ENCODE measurements at places on chromosomes 1 and 21. TPM values are rescaled to one million over a fixed set of nuclear protein-coding genes. Genes with fewer than 3 reads are reported as not detected.

Gene CD1D
- 0.86 TPM for total RNA-seq

Gene ICOSLG
- 5.6 TPM for total RNA-seq

Gene CEP85
- total RNA-seq = 19.9 TPM

Gene INAVA
- 175 TPM for total RNA-seq

Gene NR0B2
- total RNA-seq = 0.32 TPM

Gene ZMYND12
- 0.83 TPM for total RNA-seq

Gene AVPR1B
- total RNA-seq = not detected

Gene KCNJ15
- 34.8 TPM for total RNA-seq

Gene URB2
- 25.2 TPM for total RNA-seq

GRCh38 chr1:86436041-86436440 is 12.1 kb downstream of the CLCA2 start:
- no peak for DNase-seq

DNA sequence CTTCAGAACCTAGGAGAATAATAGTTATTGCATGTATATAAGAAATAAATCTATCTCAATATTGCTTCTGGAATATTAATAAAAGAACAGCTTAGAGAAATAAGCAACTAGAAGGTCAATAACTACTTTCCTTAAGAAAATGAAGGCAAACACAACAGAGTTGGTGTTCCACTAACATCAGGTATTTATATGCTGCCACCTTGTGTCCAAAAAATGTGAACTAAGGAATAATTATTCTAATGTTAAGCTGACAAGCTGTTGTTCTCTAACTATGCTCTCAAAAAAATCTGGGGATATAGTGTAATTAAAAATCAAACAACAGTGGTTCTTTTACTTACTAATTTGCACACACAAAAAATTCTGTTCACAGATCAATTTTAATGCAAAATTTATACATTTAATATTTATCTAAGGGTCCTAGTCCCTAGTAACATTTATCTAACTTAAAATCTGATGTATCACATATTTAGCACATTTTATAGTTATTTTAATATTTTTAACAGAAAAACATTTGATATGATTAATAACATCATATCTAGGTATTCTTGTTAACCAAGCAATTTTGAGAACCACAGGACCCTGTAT is 39.6 kb downstream of the UCHL5 start:
- DNase-seq = peak; percentile 27

DNA sequence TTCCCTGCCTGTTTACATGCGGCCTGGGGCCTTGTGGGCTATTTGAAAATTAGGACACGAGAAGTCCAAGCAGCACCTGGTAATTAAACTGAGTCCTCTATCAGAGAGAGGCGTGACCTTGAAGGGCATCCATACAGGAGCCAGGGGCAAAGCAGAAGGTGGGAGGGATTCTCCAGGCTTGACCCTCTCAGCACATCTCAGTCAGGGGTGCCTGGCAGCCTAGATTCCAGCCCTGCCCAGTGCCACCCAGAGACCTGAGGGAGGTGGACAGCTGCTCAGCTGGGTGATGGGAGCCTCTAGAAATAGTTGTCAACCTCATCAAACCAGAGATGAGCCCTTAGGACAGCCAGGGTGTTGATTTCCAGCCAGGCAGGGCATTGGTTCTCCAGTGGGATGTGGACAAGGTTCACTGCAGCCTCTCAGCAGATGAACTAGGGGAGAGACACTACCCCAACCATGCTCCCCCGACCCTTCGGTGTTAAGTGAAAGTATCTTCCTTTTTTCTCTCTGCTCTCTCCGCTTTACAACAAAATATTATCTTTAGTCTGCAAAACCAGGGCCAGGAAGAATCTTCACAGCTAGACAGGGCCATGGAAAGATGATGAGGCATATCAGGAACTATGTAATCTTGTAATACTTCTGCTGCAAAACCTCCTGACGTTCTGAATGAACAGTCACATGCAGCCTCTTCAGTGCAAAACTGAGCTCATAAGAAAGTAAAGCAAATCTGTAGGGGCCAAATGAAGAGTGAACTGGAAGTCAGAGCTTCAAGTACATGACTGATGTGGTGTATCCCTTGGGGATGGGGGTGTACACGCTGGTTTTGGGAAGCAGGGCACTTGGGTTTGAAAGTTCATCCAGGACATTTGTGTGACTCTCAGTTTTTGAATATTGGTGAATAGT is 35.9 kb upstream of the ATP5PO start:
- no peak for DNase-seq

DNA sequence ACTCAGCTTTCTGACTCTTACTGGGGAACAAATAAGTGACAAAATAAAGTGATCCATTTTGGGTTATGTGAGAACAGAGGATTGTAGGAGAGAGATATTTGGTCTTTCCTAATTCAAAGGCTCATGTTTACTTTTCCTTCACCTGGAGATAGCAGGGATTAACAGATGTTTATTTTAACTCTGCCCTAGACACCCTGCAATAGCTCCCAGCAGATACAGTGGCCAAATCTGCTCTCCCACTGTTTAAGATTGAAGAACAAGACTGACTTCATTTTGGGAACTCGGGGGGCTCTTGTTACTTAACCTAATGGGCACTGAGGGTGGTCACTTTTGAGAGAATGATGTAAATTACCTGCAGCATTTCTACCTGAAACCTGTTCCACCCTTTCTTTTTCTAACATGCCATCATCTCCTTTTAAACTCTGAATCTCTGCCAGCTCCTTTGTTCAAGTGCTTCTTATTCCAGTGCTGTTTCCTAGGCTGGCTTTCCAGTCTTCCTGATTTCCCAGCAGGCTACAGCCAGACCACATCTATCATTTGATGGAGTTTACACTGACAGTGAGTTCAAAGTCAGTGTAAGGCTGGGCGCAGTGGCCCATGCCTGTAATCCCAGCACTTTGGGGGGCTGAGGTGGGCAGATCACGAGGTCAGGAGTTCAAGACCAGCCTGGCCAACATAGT is 90.0 kb downstream of the SELENOF start:
- no peak for DNase-seq

DNA sequence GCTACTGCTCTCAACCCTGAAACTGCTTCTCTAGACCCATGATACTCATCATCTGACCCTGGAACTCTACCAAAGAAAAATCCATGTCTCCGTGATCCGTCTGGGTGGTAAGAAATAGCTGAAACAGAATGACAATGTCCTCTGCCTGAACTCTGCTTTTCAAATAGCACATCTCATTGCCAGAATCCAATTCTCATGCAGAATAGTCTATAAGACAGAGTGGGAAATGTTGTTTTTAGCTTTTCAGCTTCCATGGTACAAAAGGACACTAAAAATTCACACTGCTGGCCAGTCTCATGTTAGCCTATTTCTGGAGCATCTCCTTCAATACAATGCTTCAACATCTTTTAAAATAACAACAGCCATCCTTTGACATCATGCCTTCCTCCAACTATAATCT is 1355.8 kb upstream of the PRMT6 start:
- no peak for DNase-seq

DNA sequence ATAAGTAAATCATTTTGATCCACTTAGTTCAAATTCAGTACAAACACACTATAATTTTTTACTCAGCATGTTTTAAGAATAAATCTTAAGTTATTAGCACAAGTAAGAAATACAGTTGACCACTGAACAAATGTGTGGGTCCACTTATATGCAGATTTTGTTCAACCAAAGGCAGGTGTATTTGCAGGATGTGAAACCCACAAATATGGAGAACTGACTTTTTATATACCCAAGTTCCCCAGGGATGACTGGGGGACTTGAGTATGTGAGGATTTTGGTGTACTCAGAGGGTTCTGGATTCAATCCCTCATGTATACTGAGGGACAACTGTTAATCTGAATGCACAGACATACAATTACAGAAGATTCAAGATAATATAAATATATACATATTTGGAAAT is 25.7 kb upstream of the ERICH3 start:
- DNase-seq = no peak

DNA sequence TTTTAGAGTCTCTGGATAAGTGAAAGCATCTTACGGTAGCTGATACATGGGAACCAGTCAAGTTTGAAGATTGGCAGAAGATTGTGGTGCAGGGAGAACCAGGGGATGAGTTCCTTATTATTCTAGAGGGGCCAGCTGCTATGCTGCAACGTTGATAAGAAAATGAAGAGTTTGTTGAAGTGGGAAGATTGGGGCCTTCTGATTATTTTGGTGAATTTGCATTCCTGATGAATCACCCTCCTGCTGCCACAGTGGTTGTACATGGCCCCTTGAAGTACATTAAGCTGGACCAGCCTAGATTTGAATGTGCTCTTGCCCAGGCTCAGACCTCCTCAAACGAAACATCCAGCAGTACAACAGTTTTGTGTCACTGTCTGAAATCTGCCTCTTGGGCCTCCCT is 45.9 kb downstream of the BTBD8 start:
- DNase-seq = no peak

- DNase-seq = no peak
These were observed 18.3 kb downstream of the CACNA1E start for GRCh38 chr1:181501612-181502011.

- DNase-seq = no peak
These were observed 95.2 kb upstream of the MPC2 start for GRCh38 chr1:168032029-168032428.

DNA sequence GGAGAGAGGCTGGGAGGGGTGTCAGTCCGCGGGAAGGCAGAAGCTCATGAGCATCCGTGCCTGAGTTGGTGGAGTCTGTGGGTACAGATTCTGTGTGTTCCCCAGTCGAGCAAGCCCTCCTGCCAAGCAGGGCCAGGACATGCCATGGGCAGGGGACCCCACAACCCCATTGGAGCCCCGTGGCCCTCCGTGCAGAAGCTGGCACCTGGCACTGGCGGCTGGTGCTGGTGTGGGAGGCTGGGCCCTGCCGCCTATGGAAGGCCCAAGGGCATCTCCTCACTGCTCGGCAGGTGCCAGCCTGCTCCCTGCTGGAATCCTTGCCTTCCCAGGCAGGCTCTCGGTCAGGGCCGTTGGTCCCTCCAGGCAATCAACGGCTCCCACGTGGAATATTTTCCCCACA is 73.7 kb downstream of the UBE2T start:
- DNase-seq = no peak

DNA sequence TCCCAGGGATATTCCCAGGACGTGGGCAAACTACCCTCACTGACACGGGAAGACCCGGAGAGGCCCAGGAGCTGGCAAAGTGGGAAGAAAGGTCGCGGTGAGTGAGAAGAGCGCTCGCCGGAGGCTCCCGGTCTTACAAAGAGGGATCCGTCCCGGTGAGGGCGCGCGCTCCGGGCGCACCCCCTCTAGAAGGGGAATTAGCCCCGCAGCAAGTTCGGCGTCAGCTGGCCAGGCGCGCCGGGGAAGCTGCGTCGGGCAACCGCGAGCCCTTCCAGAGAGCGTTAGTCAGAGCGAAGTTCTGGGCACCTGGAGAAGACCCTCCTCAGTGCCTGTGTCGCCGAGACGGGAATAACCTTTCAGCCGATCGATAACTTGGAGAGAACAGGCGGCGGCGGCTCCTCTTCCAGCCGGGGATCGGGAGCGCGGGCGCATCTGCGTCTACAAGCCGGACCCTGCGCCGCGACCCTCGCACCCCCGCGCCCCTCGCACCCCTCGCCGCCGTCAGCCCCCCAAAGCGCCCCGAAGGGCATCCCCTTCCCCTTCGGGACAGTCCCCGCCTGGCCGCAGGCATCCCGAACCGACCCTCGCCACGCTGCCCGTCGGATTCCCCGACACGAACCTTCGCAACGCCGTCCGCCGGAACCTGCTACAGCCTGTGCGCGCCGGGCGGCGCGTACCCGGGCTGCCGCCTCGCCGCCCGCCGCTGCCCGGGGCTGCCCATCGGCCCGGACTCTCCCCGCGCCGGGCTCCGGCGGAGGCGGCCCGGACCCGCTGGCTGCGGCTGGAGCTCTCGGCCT is 485 bp downstream of the SIPA1L2 start:
- DNase-seq = peak; percentile 30

DNA sequence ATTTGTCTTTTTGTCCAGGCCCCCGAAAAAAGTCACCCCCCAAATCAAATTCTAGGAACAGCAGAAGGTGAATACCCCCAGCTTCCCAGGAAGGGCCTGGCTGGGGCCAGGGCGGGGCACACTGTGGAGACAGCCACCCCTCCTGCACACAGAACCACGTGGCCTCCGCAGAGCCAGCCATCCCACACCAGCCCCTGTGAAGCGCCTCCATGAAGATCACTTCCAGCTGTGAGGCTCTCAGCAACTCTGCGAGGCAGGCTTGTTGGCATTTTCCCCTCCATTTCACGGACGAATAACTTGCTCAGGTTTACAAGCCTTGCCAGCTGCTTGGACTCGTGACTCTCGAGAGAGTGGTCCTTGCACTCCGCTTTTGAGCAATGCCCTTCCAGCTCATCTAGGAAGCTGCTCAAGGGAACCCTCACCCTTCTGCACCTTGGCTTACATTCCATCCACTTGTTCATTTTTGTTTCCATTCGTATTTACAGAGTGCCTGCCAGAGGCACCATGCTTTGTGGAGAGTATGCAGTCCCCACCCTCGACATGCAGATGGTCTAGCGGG is 48.2 kb downstream of the SYT6 start:
- no peak for DNase-seq

All from Calu3 (cell line).